ENCODE measurements at places on chromosomes 1 and 21.

- peak; percentile 59 for DNase-seq
Measured at GRCh38 chr1:161727256-161727924, 6.0 kb downstream of the FCRLB start.

DNA sequence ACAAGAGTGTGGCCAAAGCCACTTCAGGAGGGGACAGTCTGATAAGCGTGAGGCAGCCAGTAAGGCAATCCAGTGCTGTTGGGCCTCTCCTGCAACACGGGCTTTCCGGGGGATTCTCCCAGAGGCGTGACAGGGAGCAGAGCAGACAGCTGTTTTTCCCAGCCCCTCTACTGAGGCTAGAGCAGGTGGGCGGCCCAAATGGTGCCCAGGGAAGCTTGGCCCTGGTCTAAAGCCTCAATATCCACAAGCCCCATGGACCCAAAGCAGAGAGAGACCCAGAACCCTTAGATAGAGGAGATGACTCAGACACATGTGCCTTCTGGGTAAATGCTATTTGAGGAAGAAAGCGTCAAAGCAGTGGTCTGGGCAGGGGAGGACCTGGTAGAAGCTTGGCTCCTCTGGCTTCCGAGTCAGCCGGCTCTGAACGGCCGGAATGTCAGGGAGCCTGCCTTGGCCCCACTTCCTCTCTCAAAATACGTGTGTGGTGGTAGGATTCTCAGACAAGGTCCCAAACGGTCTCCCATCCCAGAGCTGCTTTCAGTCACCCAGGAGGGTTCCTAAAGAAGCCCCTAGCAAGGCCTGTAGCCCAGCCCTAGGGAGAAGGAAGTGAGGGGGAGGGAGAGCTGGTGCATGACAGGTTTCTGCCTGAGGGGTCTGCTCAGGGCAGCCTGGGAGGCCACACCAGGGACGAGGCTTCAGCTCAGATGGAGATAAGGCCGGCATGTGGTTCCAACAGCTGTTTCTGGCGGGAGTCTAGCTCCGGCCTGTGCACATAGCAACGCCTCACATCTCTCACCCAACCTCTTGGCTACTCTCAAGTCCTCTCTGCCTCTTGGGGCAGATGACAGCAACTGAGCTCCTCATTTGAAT, 28.8 kb downstream of the PIK3C2B start:
- DNase-seq = no peak

DNA sequence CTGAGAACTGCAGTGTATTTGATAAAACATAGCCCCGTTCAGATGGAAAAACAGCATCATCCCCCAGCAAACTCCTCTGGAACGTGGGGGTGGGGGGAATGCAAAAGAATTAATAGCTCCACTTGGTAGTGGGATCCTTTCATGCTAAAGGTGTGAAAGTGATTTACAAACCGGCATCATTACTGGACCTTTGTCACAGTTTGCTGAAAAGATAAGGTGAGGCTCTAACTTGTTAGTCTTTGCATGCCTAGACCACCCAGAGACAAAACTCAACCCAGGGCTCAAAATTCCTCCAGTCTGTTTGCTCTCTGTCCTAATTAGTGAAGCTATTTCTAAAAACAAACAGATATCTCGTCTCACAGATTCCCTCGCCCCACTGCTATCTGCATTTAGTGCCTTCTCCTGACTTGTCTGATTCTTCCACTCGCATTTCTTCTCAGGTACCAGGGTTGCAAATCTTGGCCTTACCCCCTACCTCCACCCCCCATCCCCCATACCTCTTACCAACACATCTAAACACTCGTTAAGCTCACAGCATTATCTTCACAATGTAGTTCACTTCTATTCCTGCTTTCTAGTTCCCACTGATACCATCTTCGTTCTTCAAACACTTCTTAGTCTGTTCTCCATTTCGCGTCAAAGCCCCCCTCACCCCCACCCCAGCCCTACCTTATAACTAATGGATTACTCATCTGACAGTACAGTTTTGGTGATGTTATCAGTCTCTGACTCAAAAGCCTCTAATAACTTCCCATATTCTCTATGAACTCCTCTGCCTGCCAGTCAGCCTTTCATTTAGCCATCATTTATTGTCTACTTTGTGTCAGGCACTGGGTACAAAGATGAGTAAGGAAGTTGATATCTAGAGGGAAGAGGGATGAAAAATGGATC, 11.8 kb downstream of the IER5 start:
- DNase-seq = no peak

GRCh38 chr21:20388400-20388799, 609.8 kb upstream of the NCAM2 start:
- no peak for DNase-seq

DNA sequence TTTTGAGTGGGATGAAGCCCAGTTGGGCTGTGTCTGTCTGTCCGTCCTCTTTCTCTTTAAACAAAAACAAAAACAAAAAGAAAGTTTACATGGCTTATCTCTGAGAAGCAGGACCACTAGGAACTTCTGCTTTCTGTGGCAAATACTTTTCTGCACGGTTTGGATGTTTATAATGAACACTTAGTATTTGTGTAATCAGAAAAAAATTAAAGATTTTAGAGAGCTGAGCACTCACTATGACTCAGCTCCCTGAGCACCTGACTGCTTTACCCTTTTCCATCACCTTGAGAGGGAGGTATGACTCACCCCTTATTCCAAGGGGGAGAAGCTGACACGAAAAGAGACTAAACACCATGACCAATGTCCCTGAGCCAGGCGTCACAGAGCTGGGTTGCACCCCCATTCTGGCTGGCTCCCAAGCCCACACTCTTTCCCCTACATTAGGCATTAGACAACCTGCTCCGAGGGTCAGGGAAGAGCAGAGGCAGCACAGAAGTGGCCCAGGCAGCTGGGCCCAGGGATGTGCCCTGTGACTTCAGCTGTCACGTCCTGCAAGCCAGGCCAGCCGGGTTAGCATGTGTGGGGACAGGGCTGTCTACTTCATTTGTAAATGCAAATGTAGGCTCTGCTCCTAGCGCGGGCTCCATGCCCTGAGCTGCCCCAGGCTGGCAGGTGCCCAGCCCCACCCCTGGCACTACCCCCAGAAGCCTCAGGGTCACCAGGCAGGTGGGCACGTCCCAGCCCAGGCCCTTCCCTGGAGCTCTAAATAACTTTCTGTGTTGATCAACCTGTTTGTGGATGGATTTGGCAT, 30.4 kb downstream of the RAP1GAP start:
- peak; percentile 82 for DNase-seq

- DNase-seq = no peak
Measured at GRCh38 chr1:157700305-157700704, 264 bp downstream of the FCRL3 start.

DNA sequence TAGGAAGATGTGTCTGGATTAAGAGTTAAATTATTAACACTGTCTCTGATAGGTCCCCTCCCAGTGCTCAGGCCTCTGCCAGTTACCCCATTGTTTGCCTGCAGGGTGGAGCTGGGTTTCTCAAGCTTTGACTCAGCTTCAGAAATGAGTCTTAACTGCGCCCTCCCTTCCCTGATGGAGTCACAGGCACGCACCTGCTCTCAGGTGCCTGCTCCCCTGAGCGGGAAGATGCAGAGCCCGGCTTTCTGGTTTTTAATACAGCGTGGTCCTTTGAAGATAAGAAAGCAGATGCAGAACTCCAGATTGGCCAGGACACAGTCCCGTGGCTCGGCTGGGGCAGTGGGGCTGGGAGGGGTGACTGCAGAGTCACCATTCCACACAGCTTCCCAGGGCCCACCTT, 3.2 kb upstream of the SPRR4 start:
- DNase-seq = no peak

- no peak for DNase-seq
Measured at GRCh38 chr1:234127026-234127671, 222.7 kb downstream of the SLC35F3 start.

GRCh38 chr1:3348196-3348865, 106.1 kb upstream of the ARHGEF16 start:
- DNase-seq = no peak

DNA sequence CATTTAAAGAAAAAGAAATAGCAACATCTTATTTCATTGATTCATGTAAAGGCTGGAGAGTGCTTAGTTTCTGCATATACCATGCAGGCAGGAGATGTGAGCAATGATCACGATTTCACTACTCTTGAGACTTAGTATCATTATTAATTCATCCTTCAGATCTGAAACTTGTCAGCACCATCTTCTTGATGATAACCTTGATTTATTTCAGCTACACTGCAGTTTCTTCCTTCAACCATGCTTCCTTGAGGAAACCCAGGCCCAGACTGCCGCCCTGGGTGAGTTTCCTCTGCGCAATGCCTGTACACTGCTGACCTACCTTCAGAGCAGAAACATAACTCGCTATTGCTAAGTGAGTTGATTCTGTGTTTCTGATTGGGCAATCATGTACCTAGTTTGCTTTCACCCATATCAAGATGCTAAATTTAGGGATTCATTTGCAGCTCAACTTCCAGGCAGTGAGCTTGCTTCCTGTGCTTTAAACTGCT, 13.5 kb upstream of the BCL10 start:
- no peak for DNase-seq

DNA sequence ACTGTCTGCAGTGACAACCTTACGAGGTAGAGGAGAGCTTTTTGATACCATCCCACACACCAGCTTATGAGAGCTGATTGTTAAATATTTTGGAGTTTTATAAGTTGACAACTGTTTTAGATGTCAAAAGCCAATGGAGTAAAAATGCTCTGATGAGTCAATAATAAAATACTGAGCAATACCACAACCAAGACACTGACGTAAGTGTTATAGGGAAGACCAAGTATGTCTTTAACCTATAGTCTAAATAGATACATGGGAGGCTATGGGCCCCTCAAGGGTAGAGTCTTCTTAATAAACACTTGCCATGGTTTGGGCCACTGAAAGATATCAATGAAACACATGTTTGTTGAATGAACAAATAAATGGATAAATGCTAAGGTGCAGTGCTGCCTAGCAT, 49.2 kb downstream of the DUSP10 start:
- DNase-seq = no peak

DNA sequence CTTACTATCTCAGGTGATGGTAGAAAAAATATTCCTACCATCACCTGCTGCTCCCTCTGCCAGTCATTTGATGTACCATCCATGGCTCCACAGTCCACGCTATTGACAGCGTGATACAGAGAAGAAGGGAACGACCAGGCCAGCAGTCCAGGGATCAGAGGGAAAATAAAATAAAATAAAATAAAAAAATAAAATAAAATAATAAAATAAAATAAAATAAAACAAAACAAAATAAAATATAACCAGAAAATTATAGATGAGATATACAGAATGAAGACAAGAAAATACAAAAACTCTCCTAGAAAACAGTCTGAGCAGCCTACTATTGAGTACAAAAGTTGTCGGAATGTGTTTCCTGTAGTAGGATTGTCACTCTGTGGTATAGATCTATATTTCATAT, 619.4 kb upstream of the TMPRSS15 start:
- no peak for DNase-seq

DNA sequence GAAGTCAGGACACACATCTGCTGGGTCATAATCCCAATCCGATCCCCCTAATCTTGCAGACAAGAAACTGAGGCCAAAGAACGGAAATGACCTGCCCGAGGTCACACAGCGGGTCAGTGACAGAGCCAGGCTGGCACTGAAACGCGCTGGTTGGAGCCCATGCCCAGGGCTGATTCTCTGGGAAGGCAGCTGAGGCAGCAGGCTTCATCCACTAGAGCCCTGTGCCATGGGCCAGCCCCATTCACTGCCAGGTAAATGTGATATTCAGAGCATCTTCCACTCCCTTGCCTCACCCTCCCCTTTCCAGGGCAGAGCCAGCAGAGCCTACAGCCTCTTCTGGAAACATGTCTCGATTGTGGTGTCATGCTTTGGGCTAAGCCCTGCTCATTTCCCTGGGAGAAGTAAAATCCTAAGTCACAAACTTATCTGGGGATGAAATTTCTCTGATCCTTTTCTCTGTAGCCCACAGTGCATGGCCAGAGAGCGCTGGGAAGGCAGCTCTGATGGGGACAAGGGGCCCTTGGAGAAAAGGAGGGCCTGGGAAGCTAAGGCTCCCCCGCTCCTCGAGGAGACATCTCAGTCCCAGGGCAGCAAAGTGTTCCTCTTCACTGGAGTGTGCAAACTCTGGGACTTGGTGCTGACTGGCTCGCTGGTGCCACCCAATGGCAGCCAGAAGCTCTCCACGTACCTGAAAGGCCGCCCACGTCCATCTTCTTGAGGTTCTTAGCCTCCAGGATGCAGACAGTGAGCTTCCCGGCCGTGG, 110.4 kb downstream of the SYT2 start:
- peak; percentile 62 for DNase-seq

GRCh38 chr21:43585924-43586413, 73.3 kb downstream of the HSF2BP start:
- peak; percentile 100 for DNase-seq

GRCh38 chr1:244219802-244220201, 168.7 kb downstream of the ZBTB18 start:
- DNase-seq = no peak

GRCh38 chr1:220339581-220339980, 67.3 kb upstream of the RAB3GAP2 start:
- no peak for DNase-seq

DNA sequence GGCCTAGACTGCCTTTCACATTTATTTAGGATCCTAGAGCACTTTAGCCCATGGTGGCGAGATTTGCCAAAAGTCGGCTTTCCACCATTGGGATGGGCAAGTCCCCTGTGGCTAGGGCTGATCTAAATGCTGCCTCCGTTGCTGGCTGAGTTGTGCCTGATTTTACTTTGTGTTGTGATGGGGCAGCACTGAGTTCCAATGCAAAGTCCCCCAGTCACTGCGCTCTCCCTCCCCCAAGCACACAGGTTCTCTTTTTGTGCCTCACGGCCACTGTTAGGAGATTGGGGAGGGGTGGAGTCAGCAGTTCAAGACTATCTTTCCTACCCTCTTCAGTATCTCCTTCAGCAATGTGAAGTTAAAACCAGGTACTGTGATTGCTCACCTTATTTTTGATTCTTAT, 66.7 kb upstream of the COX20 start:
- DNase-seq = no peak

DNA sequence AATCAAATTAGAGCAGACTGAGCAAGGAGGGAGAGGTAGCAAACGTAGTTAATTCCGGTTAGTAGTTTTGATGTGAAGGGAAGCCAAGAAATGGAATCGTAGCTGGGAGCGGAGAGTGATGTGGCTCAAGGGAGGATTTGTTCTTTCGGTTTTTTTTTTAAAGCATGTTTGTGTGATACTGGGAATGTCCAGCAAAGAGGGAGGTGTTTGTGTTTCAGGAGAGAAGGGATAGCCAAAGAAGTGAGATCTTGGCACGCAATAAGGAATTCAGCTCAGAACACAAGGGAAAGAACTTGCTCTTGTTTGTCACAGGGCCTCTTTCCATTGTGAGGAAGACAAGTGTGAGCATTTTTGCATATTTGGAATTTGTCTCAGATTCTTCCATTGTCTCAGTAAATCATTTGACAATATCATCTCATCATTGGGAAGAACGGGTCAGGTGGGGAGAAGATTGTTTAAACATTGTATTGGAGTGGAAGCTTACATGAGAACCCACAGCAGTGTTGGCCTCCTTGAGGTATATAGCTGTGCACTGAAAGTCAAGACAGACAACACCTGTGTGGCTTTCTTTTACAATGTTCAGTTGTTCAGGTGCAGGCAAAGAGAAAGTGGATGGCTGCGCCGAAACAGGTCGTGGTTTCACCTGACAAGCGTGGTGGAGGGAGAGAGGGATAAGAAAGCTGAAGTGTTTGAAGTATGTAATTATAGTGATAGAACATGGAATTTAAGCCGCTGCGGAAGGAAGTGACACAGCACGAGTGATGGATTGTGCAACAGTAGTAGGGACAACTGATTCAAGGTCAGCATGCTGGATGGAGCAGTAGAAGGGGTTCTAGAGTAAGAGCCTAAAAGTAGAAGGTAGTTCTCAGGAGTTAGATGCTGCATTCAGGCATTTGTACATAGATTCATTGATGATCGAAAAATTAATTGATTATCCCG, 25.4 kb downstream of the FMN2 start:
- peak; percentile 30 for DNase-seq

All from HT1080 (cell line).